ENCODE measurements at places on chromosomes 7 and 10.

GRCh38 chr10:104028146-104028545 is 57.5 kb downstream of the COL17A1 start:
- no peak for DNase-seq

GRCh38 chr7:7944619-7945282 is 23.8 kb upstream of the GLCCI1 start:
- peak; percentile 52 for DNase-seq

GRCh38 chr10:81564143-81564542 is 310.9 kb upstream of the NRG3 start:
- no peak for DNase-seq

- DNase-seq: no peak
These were observed 91.2 kb downstream of the FAM13C start for GRCh38 chr10:59271160-59271559.

DNA sequence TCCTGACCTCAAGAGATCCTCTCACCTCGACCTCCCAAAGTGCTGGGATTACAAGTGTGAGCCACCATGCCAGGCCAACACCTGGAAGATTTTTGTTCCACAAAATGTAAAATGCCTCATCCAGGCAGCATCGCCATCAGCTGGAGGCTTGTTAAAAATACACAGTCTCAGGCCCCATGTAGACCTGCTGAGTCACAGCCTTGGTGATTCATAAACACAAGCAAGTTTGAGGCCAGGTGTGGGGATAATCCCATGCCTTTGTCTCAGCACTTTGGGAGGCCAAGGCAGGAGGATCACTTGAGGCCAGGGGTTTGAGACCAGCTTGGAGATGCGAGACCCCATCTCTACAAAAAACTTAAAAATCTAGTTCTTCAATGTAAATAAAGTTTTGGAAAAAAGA is 49.1 kb upstream of the FOXK1 start:
- DNase-seq: no peak

DNA sequence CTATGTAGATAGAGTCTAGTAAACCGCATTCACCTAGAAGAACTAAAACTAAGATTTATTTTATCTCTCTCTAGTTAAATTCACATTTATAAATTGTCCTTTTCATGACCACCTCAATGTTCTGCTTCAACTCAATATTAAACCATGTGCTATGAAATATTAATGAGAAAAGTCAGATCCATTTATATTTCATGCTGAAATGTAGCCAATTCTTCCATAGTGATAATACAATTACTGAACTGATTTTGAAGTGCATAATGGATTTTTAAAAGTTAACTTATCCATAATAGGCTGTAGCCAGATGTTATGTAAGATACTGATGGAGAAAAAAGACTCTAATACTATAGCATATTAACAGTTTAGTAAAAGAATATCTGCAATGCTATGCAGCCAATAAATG is 479.7 kb upstream of the PCDH15 start:
- no peak for DNase-seq

GRCh38 chr10:8840356-8840755 is 785.9 kb downstream of the GATA3 start:
- DNase-seq: no peak

GRCh38 chr7:158409816-158410330 is 177.8 kb downstream of the PTPRN2 start:
- no peak for DNase-seq

- DNase-seq: no peak
These were observed 52.9 kb upstream of the HBP1 start for GRCh38 chr7:107115762-107116540.

DNA sequence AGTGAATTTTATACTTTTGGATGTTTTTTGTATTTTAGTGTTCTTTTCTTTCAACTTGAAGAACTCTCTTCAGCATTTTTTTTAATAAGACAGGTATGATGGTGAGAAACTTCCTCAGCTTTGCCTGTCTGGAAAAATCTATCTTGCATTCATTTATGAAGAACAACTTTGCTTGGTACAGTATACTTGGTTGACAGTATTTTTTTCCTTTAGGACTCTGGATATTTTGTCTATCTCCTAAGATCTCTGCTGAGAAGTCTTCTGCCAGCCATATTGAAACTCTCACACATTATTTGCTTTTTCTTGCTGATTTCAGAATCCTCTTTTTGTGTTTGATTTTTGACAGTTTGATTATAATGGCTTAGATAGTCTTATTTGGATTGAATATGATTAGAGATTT is 405.0 kb upstream of the GHITM start:
- DNase-seq: no peak

GRCh38 chr7:121442845-121443244 is 46.7 kb upstream of the FAM3C start:
- peak; percentile 6 for DNase-seq

DNA sequence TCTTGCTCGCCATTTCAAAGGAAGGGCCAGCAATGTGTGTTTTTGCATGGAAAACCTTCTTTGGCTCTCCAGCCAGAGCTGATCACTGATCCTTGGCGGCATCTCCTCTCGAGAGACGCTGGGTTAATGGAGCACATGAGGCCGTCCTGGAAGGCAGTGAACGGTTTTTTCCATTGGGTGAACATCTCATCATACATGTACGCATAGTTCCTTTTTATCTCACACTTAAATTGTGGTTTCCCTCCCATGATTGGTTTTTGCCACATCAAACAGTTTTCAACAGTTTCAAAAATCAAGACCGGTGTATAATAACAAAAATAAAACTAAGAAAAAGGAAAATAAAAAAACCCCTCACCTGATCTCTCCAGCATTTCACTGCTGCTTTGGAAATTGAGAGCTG is 276.4 kb downstream of the TCF7L2 start:
- DNase-seq: no peak

GRCh38 chr10:3612183-3613001 is 172.6 kb downstream of the KLF6 start:
- DNase-seq: no peak

Data from CD4-positive, alpha-beta T cell treated with Interferon gamma for 1 hour (primary cell).